ENCODE measurements at places on chromosomes 4 and X.

- no peak for DNase-seq
Measured at GRCh38 chrX:107421337-107421861, 28.1 kb upstream of the FRMPD3 start.

DNA sequence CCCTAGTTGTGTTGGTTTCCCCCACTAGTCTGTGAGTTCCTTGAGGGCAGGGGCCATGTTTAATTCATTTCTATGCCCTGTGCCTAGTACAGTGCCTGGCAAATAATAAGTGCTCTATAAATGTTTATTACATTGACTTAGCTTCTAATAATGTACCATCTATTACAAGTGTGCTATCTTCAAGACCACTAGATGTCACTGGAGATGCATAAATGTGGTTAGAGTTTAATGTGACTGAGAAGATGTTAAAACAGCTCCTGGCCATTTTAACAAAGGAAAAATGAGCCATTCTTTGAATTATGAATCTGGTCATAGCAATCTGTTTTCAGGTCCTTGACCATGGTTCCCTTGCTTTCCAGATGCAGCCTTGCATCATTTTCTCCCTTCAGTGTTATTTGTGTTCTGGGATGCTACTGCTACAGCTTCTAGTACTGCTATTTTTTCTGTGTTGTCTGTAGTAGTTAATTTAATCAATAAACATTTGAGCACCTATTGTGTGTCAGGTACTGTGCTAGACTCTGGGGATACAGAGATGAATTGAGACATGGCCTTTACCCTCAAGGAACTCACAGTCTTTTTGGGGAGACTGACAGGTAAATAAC is 43.2 kb downstream of the SLC9A6 start:
- DNase-seq = peak; percentile 47

- DNase-seq = peak; percentile 77
Measured at GRCh38 chr4:117134386-117134785, 49.0 kb upstream of the TRAM1L1 start.

DNA sequence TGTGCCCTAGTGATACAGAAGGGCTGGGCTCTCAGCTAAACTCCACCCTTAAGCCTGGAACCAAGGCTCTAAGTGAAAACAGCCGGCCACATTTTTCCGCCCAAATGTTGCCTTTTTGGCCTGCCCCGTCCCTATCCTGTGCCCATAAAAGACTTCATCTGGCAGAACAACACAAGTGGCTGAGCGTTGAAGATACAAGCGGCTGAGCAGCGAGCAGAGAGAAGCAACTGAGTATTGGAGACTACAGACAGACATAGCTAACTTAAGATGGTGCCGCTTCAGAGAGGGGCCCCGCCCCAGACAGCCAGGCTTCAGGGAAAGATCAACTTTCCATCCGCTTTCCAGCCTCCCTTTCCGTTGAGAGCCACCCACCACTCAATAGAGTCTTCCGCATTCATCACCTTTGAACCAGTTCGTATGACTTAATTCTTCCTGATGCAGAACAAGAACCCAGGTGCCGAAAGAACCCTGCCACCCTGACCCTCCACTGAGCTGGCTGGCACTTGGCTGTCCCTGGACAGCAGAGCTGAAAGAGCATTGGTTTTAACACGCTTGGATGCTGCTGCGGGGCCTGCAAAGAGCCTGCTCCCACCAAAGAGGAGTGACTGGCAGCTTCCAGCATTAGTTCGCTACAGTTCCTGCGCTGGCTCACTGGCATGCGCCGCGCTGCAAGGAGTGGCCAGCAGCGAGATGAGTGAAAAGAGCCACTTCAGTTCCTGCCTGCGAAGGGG is 853.2 kb upstream of the INTU start:
- no peak for DNase-seq

DNA sequence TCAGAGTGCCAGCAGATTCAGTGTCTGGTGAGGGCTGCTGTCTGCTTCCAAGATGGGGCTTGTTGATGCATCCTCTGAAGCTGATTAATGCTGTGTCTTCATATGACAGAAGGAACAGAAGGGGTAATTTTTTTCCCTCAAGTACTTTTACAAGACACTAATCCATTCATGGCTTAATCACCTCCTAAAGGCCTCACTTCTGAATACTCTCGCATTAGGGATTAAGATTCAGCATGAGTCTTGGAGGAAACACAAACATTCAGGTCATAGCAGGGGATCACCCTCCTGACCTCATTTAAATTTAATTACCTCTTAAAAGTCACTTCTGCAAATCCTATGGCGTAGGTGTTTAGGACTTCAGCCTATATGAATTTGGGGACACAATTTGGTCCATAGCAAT is 1145.5 kb upstream of the PCDH10 start:
- DNase-seq = no peak

- no peak for DNase-seq
Measured at GRCh38 chr4:110904435-110905065, 281.7 kb upstream of the PITX2 start.

DNA sequence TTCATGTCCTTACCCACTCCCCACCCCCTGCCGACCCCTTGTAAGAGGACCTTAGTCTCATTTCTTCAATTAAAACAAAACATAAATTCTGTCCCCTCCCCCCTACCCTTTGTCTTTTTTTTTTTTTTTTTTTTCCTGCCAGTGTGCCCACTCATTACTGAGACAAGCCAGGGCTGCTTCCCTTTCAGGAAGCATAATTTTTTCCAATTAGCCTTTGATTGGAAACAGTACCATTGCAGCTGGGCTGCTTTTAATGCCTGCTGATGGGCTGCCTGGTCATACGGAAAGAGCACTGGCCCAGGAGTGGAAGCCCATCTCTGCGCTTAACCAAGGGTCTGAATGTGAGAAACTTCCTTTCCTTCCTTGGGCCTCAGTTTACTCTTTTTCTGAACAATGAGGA is 18.6 kb upstream of the CAPN6 start:
- DNase-seq = no peak

GRCh38 chrX:57528670-57529255 is 63.0 kb upstream of the ZXDB start:
- DNase-seq = no peak

GRCh38 chrX:26722666-26723428 is 506.9 kb downstream of the MAGEB5 start:
- DNase-seq = no peak

GRCh38 chrX:119676949-119677653 is 15.9 kb downstream of the SEPTIN6 start:
- no peak for DNase-seq

Measured in globus pallidus (tissue), 1 donor.